ENCODE measurements at places on chromosomes 7 and 10.
A peak's percentile ranks its signal among the peaks of the same experiment; 100 is the strongest.

DNA sequence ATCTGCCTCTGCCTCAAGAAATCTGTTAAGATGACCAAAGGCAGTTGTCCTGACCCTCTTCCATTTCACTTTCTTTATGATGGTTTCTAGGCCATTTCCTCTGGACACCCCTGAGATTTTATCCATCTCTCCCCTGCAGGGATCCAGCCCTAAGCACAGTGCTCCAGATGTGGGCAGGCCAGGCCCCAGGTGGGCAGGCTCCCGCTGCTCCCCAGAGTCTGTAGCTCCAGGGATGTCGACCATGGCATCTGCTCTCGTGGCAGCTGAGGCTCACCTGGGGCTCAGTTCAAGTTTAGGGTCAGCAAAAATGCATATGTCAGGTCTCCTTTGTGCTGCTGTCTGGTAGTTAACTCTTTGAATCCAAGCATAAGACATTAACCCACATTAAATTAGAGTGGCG, 11.8 kb downstream of the CEP41 start:
- no peak overlapping the region for H3K4me3 ChIP-seq
- H3K27me3 ChIP-seq: no peaks in the 10 kb centered on the region
- no peaks in the 10 kb centered on the region for H3K36me3 ChIP-seq
- peaks cover 3% of the 10 kb centered on the region for H3K4me1 ChIP-seq
- H3K27ac ChIP-seq: no peak overlapping the region
- no peak for DNase-seq

DNA sequence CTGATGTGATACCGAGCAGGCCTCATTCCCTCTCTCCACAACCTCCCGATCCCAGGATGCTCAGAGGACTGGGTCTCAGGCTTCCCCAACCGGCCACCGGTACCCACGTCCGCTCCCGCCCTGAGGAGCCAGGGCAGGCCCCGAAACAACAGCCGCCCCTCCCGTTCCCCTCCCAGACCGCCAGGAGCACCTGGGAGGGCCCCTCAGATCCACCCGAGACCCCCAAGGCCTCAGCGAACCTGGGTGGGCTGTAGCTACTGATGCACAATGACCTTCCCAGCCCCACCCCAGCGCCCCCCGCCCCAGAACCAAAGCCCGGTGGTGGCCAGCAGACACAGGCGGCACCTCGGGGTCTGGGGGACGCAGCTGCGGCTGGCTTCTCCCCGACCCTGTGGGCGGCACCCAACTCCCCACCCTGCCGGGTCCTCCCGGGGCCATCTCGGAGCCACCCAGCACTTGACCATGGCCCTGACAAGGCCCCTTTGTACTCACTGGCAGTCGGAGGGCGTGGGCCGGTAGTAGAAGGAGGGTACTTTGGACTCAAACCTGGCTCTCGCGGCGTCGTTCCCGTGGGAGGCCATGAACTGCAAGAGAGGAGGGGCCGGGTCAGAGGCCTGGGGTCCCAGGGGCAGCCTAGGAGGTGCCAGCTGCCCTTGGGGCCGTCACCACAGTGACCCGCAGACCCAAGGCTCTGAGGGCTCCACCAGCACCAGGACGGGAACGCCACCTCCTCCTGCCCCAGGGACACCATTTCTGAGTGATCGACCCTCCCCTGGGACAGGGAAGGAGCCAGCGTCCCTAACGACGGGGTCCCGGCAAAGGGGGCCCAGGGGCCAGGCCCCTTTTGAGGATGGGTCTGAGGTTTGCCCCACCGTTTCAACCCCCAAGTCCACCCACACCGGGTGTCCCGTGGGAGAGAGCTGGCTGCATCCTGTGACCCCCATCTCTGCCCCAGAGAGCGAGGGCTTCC, 28.1 kb downstream of the ADAP1 start:
- H3K4me3 ChIP-seq: peak overlapping the region; percentile 2
- no peaks in the 10 kb centered on the region for H3K27me3 ChIP-seq
- DNase-seq: peak; percentile 96
- H3K27ac ChIP-seq: peak overlapping the region; percentile 96
- peaks cover 60% of the 10 kb centered on the region for H3K4me1 ChIP-seq
- peaks cover 18% of the 10 kb centered on the region for H3K36me3 ChIP-seq

DNA sequence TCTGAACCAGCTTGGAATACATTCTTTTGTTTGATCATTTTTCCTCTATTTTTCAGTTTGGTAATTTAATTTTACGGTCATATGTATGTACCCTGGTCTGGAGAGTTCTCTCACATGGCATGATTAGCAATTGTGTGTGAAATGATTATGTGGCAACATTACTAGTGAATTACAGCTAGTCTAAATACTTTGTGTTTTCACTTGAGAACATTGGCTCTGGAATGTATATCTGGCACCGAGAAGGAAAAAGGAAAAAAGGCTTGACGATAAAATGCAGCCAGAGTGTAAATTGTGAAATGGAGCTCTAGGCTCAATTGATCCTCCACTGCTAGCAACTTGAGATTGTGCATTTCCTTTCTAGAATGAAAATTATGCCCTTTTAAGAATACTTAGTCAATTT, 397.2 kb downstream of the EXOC4 start:
- no peaks in the 10 kb centered on the region for H3K27me3 ChIP-seq
- peaks cover 10% of the 10 kb centered on the region for H3K4me1 ChIP-seq
- no peak overlapping the region for H3K27ac ChIP-seq
- no peak overlapping the region for H3K4me3 ChIP-seq

DNA sequence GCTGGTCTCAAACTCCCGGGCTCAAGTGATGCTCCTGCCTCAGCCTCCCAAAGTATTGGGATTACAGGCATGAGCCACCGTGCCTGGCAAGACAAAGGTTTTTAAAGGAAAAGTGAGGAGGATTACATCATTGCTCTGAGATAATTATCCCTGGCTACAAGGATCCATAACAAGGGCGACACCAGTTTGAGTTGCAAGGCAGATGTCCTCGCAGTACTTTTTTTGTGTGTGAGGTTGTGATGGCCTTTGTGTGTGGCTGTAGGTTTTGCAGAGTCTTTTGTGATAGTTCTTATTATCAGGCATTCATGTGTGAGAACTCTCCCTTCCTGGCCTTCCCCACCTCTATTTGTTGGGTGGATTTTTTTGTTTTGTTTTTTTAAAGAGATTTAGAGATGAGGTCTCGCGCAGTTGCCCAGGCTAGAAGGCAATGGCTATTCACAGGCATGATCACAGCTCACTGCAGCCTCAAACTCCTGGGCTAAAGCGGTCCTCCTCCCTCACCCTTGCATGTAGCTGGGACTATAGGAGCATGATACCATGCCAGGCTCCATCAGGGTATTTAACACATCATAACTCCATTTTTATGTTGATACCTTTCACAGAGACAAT, 10.0 kb downstream of the BTBD16 start:
- H3K4me3 ChIP-seq: no peak overlapping the region
- no peaks in the 10 kb centered on the region for H3K27me3 ChIP-seq
- H3K27ac ChIP-seq: no peak overlapping the region
- no peak for DNase-seq
- H3K36me3 ChIP-seq: no peaks in the 10 kb centered on the region
- no peaks in the 10 kb centered on the region for H3K4me1 ChIP-seq

DNA sequence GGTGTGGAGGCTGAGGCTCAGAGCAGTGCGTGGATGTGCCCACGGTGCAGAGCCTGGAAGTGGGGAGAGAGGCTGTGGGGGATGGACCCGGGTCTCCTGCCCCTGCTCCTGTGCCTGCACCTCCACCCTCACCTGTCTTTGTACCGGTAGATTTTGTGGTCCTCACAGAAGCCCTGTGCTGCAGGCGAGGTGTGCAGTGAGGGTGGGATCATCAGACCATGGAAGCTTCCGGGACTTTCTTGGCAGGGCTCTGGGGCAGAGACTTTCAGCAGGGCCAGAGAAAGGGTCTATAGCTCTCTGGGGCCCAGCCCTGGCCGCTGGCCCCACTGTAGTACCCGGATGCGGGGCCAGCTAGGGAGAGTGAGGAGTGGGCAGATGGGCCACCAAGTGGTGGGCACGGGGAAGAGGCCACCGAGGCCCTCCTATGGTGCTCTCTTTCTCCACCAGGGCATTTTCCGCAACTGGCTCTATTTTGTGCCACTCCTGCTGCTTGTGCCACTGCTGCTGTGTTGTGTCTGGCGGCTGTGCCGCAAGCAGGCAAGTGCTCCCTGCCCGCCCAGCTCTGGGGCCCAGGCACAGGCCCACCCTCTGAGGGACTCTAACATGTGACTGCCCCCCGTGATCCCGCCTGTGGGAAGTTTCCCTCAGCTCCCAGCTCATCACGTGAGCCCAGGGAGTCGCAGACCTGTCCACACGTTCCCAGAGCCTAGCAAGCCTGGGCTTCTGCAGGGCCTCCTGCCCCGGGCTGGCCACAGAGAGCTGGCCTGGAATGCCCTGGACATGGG, 22.1 kb downstream of the ANTXRL start:
- H3K4me1 ChIP-seq: peaks cover 3% of the 10 kb centered on the region
- DNase-seq: no peak
- H3K27me3 ChIP-seq: no peaks in the 10 kb centered on the region
- no peak overlapping the region for H3K27ac ChIP-seq
- H3K36me3 ChIP-seq: no peaks in the 10 kb centered on the region
- no peak overlapping the region for H3K4me3 ChIP-seq

- H3K36me3 ChIP-seq: no peaks in the 10 kb centered on the region
- H3K27ac ChIP-seq: no peak overlapping the region
- H3K4me3 ChIP-seq: no peak overlapping the region
- DNase-seq: no peak
- peaks cover 1% of the 10 kb centered on the region for H3K27me3 ChIP-seq
Measured at GRCh38 chr7:132705146-132705545, 128.9 kb upstream of the PLXNA4 start.

DNA sequence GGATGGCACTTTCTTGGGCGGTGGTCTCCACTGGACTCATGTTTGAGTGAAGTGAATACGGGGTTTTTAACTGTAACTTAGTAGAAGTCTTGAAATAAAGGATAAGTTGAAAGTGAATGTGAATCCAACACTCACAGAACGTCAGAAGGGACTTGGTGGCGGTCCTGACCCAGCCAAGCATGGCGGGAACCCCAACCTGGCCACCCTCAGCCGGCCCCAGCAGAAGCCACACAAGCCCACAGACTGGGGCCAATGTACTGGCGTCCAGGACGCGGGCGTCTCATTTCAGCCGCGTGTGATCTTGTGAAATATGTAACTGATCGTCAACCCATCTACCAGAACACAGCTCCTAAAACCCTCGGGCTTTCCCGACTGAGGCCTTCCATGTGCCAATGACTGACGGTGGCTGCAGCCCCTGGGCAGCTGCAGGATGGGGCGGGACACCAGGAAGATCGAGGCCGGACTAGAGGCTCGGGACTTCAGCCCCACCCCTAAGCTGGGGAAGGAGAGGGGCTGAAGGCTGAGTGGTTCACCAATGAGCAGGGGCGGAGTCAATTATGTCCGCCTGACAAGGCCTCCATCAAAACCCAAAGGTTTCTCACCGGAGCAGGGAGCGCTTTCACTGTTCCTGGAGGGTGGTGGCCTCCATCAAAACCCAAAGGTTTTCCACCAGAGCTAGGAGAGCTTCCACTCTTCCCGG, 161.5 kb downstream of the MAD1L1 start:
- peaks cover 13% of the 10 kb centered on the region for H3K36me3 ChIP-seq
- no peaks in the 10 kb centered on the region for H3K27me3 ChIP-seq
- DNase-seq: no peak
- H3K4me1 ChIP-seq: no peaks in the 10 kb centered on the region

GRCh38 chr7:132580717-132581285, 4.5 kb upstream of the PLXNA4 start:
- peak; percentile 79 for DNase-seq
- peaks cover 2% of the 10 kb centered on the region for H3K4me1 ChIP-seq
- H3K27me3 ChIP-seq: peaks cover 44% of the 10 kb centered on the region
- no peak overlapping the region for H3K4me3 ChIP-seq
- no peaks in the 10 kb centered on the region for H3K36me3 ChIP-seq

DNA sequence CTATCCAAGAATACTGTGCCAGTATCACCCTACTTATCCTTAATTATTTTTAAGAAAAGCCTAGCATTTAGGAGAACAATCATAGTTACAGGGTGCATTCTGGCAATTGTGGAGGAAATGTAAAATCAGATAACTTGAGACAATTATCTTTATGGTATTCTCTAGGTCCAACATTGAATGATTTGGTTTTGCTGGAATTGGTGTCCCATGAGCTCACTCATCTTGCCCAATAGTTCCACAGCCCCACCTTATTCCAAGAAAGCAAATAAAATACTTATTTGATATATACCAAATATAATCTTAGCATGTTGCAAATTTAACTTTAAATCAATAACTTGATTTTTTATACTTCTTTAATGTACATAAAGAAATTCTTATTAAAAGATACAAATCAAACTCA, 65.3 kb downstream of the DGKB start:
- no peaks in the 10 kb centered on the region for H3K36me3 ChIP-seq
- no peaks in the 10 kb centered on the region for H3K4me1 ChIP-seq
- no peak overlapping the region for H3K4me3 ChIP-seq
- H3K27ac ChIP-seq: no peak overlapping the region
- no peak for DNase-seq

- H3K4me1 ChIP-seq: no peaks in the 10 kb centered on the region
- no peak overlapping the region for H3K4me3 ChIP-seq
- no peak overlapping the region for H3K27ac ChIP-seq
- H3K36me3 ChIP-seq: peaks cover 5% of the 10 kb centered on the region
- H3K27me3 ChIP-seq: no peaks in the 10 kb centered on the region
Measured at GRCh38 chr7:1964913-1965578, 267.7 kb downstream of the MAD1L1 start.

DNA sequence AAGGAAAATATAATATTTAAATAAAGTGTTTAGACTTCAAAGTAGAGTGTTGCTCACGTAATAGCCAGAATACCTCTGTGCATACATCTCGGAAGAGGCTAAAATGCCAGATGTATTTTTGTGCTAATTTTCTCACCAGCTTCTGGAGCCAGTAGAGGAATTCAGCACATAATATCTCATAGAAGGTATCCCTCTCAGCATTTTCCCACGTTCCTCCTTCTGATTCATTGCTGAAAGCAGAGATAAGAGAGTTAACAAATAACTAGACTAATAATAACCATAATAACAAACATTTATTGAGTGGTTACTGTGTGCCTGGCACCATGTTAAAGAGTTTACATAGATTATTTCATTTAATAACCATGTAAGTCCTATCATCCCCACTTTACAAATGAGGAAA, 123.6 kb downstream of the VTI1A start:
- H3K4me3 ChIP-seq: no peak overlapping the region
- H3K27me3 ChIP-seq: no peaks in the 10 kb centered on the region
- peak overlapping the region; percentile 12 for H3K27ac ChIP-seq

GRCh38 chr7:3438352-3438751, 137.3 kb downstream of the SDK1 start:
- H3K4me3 ChIP-seq: no peak overlapping the region
- DNase-seq: no peak
- no peaks in the 10 kb centered on the region for H3K36me3 ChIP-seq
- H3K27ac ChIP-seq: no peak overlapping the region
- no peaks in the 10 kb centered on the region for H3K4me1 ChIP-seq

DNA sequence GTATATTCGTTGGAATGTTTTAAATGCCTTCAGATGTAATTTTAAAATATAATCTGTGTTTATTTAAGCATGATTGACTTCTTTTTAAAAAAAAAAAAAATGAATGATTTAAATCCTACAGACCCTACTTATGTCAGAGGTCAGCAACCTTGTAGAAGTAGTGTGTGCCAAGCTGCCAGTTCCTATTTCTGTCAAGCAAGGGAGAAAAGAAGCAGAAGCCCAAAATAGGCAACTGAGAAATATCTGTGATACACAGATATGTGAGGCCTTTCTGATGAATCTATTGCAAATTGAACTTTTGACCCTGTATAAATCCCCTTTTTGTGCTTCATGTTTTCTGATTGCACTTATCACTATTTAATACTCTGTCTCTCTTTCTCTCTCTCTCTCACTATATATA, 199.5 kb downstream of the LRRN3 start:
- no peaks in the 10 kb centered on the region for H3K27me3 ChIP-seq
- H3K4me1 ChIP-seq: no peaks in the 10 kb centered on the region
- no peak for DNase-seq
- H3K36me3 ChIP-seq: no peaks in the 10 kb centered on the region
- H3K4me3 ChIP-seq: no peak overlapping the region

Data from large intestine (tissue), 12 donors.